NCI-H524 treated with DMSO at 0.1 percent for 48 hours (cell line): ENCODE measurements at places on chromosomes 11 and 22.

- no peak for DNase-seq
Measured at GRCh38 chr11:61923166-61924063, 6.0 kb upstream of the RAB3IL1 start.

- no peak for DNase-seq
Measured at GRCh38 chr11:99535406-99535805, 514.7 kb downstream of the CNTN5 start.

- no peak for DNase-seq
Measured at GRCh38 chr11:23540101-23540561, 679.9 kb upstream of the CCDC179 start.

GRCh38 chr11:59088162-59088561 is 2.1 kb downstream of the GLYATL1B start:
- no peak for DNase-seq

GRCh38 chr11:3148990-3149851 is 15.9 kb downstream of the OSBPL5 start:
- no peak for DNase-seq

GRCh38 chr22:19713245-19713644 is 1.1 kb upstream of the SEPTIN5 start:
- DNase-seq = no peak

GRCh38 chr11:57155400-57155799 is 26.4 kb upstream of the LRRC55 start:
- DNase-seq = no peak

- DNase-seq = no peak
Measured at GRCh38 chr11:10386361-10386760, 68.7 kb upstream of the AMPD3 start.

- DNase-seq = no peak
Measured at GRCh38 chr11:41498726-41499125, 39.3 kb upstream of the LRRC4C start.

DNA sequence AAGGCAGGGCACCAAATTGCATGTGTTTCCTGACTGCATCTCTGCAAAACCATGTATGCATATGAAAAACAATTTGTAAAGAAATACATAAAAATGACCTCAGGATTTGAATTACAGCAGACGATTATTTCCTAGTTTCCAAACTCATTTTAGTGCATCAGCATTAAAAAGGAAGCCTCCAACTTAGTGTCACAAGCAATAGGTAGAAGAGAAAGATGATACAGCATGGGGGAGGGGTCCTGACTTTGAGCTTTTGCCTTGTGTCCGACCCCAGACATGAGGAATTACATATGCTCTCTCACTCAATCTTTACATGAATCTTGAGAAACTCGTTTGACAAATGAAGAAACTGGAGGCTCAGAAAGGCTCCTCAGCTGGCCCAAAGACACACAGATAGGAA is 294.6 kb upstream of the NARS2 start:
- no peak for DNase-seq
